ENCODE measurements at places on chromosomes 1 and 21. TPM values are rescaled to one million over a fixed set of nuclear protein-coding genes. Genes with fewer than 3 reads are reported as not detected.

DNA sequence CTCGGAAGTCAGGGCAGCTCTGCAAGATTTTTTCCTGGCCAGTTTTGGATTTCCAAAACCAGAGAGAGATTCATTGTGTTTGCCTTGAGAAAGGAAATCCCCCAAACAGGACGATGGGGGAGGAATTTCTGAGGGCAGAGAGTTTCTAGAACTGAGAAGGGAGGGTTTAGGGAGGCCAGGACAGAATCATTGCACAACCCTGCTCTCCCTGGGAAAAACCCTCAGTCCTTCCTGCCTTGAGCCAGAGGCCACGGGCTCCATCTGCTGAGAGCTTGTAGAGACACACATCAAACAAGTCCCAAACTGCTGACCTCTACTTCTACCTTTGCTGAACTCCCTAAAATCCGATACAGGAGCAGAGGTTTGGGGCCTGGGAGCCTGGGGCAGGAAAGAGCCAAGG is 99.7 kb downstream of the NMNAT2 start:
- DNase-seq, result peak; percentile 46

DNA sequence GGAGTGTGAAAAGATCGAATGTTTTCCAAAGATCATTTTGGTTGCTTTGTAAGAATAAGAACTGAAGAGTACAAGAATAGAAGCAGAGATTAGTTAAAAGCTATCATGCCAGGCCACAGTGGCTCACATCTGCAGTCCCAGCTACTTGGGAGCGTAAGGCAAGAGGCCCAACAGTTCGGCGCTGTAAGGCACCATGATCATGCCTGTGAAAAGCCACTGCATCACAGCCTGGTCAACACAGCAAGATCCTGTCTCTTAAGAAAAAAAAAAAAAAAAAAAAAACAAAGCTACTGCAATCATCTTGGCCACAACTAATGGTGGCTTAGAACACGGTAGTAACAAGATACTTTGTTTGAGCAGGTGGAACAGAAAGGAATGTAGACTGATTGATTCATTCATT is 116.2 kb downstream of the EIF4G3 start:
- DNase-seq, result no peak

The SYT2 gene
- under 0.01 TPM for total RNA-seq

- DNase-seq, result no peak
Measured at GRCh38 chr1:38741341-38741740, 118.2 kb downstream of the RRAGC start.

The OR2G6 gene
- total RNA-seq, result not detected

GRCh38 chr1:221908573-221908972 is 166.7 kb upstream of the DUSP10 start:
- DNase-seq, result no peak

The LCE2A gene
- total RNA-seq, result not detected

The KCNT2 gene
- total RNA-seq, result 23.6 TPM

DNA sequence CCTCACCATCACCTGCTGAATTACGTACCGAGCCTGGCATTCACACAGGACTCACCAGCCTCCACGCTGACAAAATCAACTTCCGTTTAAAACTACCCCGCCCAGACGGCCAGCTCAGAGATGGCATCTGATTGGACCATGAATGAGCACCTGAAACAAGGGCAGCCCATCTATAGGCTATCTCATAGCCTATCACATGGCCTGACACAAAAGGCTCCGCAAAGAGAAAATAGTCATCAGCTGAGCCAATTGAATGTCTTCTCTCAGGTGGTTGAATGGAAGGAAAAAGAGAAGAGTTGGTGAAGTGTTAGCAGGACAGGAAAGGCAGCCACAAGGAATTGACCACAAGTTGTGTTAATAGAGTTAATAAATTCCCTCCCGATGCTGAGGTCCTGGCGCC is 50.6 kb upstream of the ZC3H12A start:
- DNase-seq, result no peak
